ENCODE measurements at places on chromosomes 2 and 18. TPM values are rescaled to one million over a fixed set of nuclear protein-coding genes. Genes with fewer than 3 reads are reported as not detected.

- no peak for DNase-seq
Measured at GRCh38 chr2:187056416-187057334, 207.7 kb upstream of the ZSWIM2 start.

DNA sequence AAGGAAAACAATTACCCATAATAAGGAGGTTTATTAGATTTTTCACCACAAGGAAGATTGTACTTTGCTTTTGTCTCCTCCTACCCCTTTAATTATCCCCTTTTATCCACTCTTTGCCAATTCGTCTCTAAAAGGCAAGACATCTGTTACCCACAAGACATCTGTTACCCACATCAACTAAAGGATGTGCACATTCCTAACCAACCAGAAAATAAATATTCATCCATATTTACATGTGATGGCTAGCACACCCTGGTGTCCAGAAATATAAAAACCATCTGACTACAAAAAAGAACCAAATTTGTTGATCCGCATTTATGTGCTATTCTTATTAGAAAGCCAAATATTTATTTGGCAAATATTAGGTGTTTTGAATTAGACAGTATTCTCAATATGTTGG lies 35.7 kb downstream of the ACVR1C start:
- DNase-seq = no peak

- no peak for DNase-seq
Measured at GRCh38 chr18:58449464-58449863, 179.4 kb downstream of the ALPK2 start.

GRCh38 chr18:58660915-58661314 lies 10.3 kb upstream of the MALT1 start:
- DNase-seq = no peak

DNA sequence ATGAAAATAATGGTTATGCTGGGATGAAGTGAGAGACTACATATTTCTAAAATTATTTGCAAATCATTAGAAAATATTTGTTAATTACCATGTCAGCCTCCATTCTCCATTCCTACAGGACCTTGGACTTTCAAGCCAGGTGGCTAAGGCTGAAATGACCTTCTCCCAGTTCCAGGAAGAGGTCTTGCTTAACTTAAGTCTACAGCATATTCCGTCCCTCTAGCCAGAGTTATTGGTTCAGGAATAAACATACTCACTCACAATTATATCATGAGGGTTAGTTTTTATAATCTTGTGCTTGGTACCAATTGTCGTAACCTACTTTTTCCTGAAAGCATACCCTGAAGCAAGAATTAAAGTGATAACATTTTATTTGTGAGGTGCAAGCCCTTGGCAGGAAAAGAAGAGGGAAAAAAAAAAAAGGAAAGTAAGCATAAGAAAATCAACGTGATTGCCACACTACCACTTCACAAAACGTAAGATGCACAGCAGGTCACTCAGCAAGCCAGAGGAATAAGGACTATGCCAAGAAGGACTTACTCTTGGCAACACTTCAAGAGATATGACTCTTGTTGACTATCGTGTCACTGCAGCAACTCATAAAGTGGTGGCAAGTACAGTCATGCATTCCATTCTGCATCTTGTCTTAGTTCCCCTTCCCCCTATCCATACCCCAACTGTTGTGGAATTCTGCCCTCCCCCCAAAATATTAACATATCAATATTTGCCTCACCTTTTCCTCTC lies 479.1 kb downstream of the MBD2 start:
- no peak for DNase-seq

DNA sequence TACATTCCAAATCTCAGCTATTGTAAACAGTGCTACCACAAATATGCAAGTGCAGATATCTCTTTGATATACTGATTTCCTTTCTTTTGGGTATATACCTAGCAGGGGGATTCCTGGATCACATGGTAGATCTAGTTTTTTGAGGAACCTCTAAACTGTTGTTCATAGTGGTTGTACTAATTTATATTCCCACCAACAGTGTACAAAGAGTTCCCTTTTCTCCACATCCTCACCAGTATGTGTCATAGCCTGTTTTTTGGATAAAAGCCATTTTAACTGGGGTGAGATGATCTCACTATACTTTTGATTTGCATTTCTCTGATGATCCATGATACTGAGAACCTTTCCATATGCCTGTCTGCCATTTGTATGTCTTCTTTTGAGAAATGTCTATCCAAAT lies 6.3 kb upstream of the CCNT2 start:
- no peak for DNase-seq

GRCh38 chr2:178246696-178247095 lies 52.4 kb downstream of the OSBPL6 start:
- DNase-seq = no peak

The AQP12B gene
- not detected for total RNA-seq

The ZNF532 gene
- 5.6 TPM for total RNA-seq

The GPR75 gene
- total RNA-seq = 5.4 TPM

Measured in liver (tissue), 10 donors.